ENCODE measurements at places on chromosomes 3 and 15.
A peak's percentile ranks its signal among the peaks of the same experiment; 100 is the strongest.

GRCh38 chr3:15440891-15441290 is 13.5 kb downstream of the EAF1 start:
- DNase-seq: no peak

GRCh38 chr3:171396048-171396447 is 64.2 kb downstream of the TNIK start:
- no peak for DNase-seq

- no peak for DNase-seq
Measured at GRCh38 chr15:23436421-23436820, 10.6 kb downstream of the GOLGA6L2 start.

- DNase-seq: no peak
Measured at GRCh38 chr3:4525560-4526223, 32.5 kb downstream of the ITPR1 start.

GRCh38 chr3:56131974-56132590 is 336.2 kb downstream of the ERC2 start:
- peak; percentile 69 for DNase-seq

DNA sequence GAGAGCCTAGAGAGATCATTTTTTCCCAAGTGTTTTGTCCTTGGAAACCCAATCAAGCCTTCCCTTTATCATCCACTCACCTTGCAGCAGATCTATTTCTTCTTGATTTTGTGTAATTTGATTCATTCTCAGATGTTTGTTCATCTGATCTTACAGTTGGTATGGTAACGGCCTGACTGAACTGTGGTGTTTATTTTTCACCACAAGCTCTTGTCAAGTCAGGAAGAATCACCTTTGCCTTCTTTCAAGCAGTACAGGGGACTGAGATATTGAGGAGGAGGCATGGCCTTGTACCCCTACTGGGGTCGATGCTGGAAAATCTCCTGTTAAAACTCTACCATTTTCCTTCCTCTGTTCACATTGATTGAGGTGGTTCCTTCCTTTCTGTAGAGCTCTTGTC is 361.4 kb upstream of the CFAP20DC start:
- DNase-seq: no peak

DNA sequence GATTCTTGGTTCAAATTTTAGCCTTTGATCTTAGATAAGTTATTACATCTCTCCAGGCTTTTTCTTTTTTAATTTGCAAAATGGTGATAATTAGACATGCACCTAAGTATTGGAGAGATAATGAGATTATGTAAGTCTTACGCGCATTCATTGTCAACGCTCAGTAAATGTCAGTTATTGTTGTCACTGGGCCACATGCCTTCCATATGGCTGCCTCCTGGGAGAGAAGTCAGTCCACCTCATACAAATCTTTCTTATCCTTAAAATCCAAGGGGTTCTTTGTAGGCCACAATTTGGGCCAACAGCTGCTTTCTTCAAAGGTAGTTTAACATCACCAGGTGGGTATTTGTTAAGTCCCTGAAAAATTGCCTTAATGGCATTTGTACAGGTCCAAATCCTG is 25.5 kb upstream of the PTPRG start:
- no peak for DNase-seq

GRCh38 chr3:145849115-145849514 is 311.9 kb downstream of the PLOD2 start:
- no peak for DNase-seq

DNA sequence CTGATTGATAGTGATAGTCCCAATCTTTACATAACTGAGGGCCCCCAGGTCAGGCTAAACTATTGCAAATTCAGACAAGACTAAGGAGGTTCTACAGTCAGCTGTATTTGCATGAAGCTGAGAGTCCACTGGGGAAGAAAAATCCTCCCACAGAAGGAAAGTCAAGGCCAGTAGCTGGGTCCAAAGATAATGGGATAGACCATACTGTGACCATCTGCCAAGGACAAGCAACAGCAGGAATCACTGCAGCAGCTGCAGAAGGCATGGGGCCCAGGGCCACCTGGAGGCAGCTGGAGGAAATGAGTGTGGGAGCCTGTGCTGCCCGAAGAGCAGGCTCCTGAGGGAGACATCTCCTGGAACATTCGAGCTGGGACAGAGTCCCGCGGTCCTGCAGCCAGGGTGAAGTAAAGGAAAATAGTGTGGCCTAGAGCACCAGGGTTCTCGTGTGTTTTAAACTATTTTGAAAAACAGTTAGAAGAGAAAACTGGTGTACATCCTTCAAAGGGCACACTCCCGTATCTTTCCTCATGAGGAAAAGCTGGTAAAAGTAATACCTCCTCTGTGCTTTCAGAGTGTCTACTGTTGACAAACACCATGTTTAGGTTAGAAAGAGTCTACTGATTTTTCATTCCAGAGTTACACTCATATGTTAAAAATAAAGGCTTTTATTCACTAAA is 13.2 kb upstream of the TMEM212 start:
- DNase-seq: peak; percentile 71

GRCh38 chr3:72985576-72985975 is 11.0 kb upstream of the PPP4R2 start:
- DNase-seq: no peak

DNA sequence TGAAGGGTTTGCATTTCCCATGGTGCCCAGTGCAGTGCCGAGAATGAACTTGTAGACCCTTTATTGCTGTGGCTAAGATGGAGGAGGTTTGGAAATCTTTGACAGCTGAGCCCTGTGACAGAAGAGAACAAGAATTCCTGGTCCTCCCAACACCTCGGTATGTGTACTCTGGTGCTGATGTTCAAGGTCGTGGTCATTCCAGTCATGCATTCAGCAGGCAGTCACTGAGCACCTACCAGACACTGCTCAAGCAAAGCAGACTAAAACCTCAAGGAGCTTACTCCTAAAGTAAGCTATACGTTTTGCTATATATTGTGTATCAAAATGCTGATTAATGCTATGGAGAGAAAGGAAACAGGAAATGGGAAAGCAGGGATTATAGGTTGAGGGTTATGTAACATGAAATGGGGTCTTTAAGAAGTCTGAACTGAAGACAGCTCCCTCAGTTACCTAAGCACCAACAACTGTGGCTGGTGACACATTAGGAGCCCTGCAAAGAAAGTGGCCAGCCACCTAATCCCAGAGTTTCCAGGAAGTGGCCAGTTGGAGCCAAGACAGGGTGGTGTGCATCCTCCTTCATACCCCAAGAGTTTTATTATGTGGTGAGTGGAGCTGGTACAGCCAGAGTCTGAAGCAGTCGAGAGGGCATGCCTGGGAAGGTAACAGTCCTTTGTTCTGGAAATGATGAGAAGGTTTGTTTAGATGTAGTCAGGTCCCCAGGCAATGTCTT is 65.0 kb downstream of the CCNL1 start:
- DNase-seq: no peak

Measured in HFF-Myc (cell line).